Lower lobe of right lung (tissue), 2 donors: ENCODE measurements at places on chromosomes 2 and 18.
A peak's percentile ranks its signal among the peaks of the same experiment; 100 is the strongest.

- DNase-seq = peak; percentile 54
These were observed 77.0 kb downstream of the CTIF start for GRCh38 chr18:48615566-48616401.

GRCh38 chr2:22753476-22753875, 631.5 kb upstream of the KLHL29 start:
- no peak for DNase-seq

DNA sequence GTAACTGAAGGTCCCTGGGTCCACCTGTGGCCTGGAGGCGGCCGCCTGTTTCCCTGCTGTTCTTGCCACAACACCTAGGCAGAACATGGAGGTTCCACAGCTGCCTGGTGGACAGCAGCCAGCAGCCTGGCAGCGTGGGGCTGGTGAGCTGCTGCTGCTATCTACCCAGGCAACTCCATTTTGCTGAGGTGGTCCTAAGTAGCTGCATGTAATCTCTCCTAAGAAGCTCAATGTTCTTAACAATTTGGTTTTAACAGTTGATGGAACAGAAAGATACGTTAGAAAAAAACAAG, 66.7 kb downstream of the NDUFA10 start:
- no peak for DNase-seq

DNA sequence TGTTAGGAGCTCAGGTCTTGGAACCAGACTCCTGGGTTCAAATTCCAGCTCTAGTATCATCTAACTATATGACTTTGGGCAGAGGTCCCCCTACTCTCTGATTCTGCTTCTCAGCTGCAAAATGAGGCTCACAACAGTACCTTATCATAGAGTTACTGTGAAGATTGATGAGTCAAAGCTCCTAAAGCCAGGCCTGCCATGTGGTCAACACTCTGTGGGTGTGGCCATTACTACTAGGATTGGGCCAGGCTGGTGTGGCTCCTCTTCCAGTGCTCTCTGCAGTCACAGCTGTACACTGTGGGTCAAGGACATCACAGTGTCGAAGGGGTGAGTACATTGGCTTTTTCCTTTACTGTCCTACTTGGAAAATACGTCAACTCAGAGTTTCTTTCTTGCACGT, 22.6 kb downstream of the CAPN13 start:
- no peak for DNase-seq

GRCh38 chr18:78737006-78737915, 242.4 kb upstream of the SALL3 start:
- no peak for DNase-seq

DNA sequence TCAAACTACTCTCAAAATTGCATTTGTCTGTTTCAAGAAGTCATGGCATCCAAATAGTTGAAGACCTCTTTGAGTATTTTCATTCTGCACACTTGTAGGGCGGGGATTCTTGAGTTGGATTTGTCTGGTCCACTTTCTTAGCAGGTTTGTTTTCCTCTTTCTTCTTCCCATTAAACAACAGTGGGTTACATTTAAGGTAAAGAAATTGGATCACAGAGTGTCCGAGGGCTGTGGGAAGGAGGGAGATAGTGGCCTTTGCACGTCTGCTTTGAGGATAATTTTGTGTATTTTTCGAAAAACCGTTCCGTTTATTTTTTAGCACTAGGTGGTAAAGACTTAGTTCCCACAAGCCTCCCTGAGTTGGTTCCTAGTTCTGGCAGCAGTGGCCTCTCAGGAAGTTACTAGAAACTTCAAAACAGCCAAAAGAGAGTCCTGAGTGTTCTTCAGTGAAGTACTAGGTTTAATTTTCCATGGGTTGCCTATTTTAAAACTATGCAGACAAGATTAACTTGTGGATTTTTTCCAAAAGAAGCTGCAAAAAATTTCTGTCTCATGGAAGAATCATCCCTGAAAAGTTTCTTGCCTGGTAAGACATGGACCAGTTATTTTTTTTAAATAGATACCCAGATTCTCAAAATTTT, 107.9 kb downstream of the CDC42EP3 start:
- DNase-seq = no peak

GRCh38 chr2:30765191-30765590, 42.1 kb downstream of the CAPN13 start:
- DNase-seq = no peak

DNA sequence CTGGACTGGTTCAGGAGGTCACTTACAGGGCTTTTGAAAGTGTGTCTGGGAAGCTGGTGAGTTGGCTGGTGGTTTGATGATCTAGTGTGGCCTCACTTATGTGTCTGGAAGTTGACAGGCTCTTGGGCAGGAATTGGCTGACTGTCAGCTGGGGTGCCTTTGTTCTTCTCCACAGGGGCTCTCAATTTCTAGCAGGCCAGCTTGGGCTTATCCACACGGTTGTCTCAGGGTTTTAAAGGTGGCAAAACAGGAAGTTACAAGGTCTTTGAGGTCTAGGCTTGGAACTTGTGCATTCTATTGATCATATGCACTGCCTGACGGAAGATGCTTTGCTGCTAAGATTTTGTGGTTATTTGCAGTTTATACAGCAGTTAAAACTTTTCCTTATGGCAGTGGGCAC, 52.0 kb upstream of the CELF4 start:
- no peak for DNase-seq
